Stomach (tissue), 19 donors: ENCODE measurements at places on chromosomes 6 and 20. TPM values are rescaled to one million over a fixed set of nuclear protein-coding genes. Genes with fewer than 3 reads are reported as not detected.

The RNF182 gene
- 0.18 TPM for total RNA-seq

The CLDN20 gene
- not detected for total RNA-seq

The GINS1 gene
- total RNA-seq, result 7.9 TPM

The OPN5 gene
- total RNA-seq, result not detected

The MYMX gene
- not detected for total RNA-seq

The ADAM33 gene
- 143 TPM for total RNA-seq

The PRDM13 gene
- not detected for total RNA-seq

The TMEM181 gene
- total RNA-seq, result 9.9 TPM

The HS3ST5 gene
- total RNA-seq, result not detected

The IP6K3 gene
- 1.1 TPM for total RNA-seq

The SLC17A1 gene
- not detected for total RNA-seq

The RAB44 gene
- 2.5 TPM for total RNA-seq

The HTR1B gene
- total RNA-seq, result 3.5 TPM

The FAM229B gene
- 9.4 TPM for total RNA-seq

The SPTLC3 gene
- total RNA-seq, result 1.9 TPM

The MROH8 gene
- total RNA-seq, result 6.4 TPM

The RALGAPA2 gene
- total RNA-seq, result 159 TPM

The PACSIN1 gene
- not detected for total RNA-seq

The GJA10 gene
- not detected for total RNA-seq

The SCAF8 gene
- 15.8 TPM for total RNA-seq

The MOCS1 gene
- total RNA-seq, result 4.0 TPM

GRCh38 chr20:21684671-21685070 is 20.8 kb upstream of the PAX1 start:
- no peak for DNase-seq

DNA sequence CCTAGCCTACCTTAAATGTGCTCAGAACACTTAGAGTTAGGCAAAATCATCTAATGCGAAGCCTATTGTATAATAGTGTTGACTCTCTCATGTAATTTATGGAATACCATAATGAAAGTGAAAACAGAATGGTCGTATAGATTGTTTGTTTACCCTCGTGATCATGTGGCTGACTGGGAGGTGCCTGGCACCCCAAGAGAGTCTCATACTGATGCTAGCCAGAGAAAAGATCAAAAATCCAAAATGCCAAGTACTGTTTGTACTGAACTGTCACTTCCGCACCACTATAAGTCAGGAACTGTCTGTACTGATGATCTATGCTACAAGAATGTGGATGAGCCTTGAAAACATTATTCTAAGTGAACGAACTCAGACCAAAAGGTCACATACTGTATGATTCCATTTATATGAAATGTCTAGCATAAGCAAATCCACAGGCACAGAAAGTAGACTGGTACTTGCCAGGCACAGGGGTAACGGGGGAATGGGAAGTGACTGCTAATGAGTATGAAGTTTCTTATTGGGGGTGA is 22.4 kb downstream of the ZMYND8 start:
- no peak for DNase-seq

- no peak for DNase-seq
Measured at GRCh38 chr6:106967936-106968555, 6.5 kb downstream of the CD24 start.

- no peak for DNase-seq
Measured at GRCh38 chr20:31496761-31497295, 17.4 kb upstream of the HM13 start.

DNA sequence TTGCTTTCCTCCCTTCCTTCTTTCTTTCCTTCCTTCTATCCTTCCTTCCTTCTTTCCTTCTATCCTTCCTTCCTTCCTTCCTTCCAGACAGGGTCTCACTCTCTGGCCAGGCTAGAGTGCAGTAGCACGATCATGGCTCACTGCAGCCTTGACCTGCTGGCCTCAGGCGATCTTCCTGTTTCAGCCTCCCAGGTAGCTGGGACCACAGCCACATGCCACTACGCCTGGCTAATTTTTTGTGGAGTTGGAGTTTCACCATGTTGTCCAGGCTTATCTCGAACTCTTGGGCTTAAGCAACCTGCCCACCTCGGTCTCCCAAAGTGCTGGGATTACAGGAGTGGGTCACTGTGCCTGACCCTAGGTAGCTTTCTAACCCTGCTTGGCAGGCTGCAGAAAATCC is 12.2 kb upstream of the SEC63 start:
- DNase-seq, result no peak

- no peak for DNase-seq
Measured at GRCh38 chr20:58585753-58586540, 65.1 kb upstream of the STX16 start.

DNA sequence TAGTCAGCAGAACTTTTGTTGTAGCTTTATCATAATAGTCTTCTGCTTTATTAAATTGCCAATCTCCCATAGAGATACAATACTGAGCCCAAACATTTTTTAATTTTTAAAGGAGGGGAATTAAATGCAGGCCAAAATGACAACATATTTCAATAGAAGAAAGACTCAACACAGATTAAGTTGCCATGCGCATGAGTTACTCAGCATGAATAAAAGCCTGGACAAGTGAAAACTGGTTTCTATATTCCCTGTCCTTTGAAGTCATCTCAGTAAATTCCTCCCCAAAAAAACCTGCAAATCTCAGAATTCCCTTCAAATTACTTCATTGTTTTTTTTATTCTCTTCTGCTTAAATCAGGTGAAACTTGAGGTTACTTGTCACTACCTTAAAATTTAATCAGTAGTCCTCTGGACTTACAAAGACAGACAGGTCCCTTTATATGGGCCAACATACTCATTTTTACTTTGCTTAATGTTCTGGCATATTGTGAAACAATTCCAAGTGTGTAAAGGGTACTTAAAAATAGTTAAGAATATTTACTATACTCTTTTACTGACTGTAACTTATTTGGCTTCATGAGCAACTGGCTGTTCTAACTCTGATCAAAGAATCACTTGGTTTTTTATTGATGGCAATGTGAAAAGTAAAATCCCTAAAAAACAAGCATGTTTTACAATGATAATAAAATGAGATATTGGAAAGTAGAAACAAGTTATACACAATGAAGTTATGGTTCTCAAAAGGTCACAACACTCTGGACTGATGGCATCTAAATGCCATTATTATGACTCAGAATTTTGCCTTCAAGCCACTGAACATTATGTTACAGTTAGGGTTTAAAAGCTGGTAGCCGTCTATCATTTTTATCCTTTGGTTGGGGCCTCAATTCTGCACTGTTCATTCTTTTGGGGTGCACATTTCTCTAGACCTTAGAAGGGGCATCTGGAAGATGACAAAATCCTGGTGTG is 49.9 kb upstream of the COL21A1 start:
- no peak for DNase-seq

- DNase-seq, result no peak
Measured at GRCh38 chr6:130720076-130720715, 107.0 kb upstream of the SMLR1 start.

DNA sequence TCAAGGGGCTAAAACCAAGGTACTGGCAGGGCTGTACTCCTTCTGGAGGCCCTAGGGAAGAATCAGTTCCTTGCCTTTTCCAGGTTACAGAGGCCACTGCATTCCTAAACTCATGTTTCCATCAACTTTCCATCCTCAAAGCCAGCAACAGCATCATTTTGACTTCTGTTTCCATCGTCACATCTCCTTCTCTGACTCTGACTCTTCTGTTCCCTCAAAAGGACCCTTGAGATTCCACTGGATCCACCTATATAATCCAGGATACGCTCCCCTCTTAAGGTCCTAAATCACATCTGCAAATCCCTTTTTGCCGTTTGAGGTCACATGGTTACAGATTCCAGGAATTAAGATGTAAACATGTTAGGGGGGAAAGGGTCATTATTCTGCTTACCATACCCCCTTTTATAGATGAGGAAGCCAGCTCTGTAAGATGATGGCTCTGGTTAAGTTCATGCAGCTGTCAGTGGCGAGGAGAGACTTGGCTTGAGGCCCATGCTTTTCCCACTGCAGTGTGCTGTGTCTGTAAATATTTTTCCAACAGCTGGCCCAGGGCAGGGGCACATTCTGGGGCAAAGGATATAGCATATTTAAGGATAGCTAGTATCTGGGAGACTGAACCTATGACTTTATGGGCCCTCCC is 114.6 kb downstream of the TNFRSF21 start:
- DNase-seq, result no peak

DNA sequence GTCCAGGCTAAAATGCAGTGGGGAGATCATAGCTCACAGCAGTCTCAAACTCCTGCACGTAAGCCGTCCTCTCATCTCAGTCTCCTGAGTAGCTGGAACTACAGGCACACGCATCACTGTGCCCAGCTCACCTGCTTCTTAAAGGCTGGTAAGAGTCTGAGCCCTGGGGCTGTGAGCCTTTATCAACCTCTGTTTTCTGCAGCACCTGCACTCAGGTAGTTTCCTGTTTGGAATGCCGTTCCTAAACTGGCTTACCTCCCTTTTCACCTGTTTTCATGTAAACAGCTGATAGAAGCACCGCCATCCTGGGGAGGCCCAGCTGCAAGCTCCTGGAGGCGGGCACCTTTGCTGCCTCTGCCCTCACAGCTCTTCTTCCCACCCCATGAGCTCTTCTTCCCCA is 45.4 kb downstream of the SLC24A3 start:
- DNase-seq, result no peak

DNA sequence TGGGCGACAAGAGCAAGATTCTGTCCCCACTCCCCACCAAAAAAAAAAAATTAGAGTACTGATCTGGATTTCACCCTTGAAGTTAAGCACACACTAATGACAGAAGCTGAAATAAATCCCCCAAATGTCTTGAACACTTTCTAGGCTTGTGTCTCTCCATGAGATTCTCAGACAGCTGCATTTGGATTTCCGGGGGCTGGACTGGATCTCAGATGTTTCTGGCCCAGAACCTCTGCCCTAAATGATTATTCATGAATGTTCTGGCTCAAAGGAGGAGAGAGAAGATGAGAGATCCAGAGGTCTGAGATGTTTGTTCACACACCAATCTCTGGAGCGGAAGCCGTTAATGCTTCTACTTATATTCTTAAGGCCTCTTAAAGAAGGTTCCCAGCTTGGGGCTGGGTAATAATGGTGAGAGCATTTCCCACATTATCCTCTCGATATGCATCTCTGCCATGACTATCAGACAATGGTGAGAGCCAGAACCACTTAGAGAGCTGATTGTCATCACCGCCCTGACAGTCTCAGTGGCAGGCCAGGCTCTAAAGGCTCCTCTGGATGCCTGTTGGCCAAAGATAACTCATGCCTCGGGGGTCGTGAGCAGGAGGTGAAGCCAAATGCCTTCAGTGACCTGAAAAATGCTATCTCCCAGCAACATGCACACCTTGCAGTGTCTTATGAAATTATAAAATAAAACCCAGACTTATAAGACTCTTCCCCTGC is 127.9 kb upstream of the AGPAT4 start:
- DNase-seq, result no peak

DNA sequence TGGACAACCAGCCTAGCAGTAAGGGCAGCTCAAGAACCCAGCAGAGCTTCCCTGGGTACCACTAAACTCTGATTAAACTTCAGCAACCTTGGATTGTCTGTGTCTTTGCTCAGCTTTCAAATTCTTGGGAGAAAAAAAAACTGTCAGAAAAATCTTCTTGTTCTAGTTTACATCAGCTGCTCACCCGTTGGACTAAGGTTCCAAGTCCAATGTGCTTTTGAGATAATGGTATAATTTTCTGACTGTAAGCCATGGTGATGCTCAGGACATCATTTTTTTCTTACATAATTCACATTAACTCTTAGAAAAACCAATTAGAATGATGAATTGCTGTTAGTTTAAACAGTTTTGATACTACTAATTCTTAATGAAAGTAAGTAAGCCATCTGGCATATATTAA is 145.8 kb downstream of the COL9A1 start:
- no peak for DNase-seq

DNA sequence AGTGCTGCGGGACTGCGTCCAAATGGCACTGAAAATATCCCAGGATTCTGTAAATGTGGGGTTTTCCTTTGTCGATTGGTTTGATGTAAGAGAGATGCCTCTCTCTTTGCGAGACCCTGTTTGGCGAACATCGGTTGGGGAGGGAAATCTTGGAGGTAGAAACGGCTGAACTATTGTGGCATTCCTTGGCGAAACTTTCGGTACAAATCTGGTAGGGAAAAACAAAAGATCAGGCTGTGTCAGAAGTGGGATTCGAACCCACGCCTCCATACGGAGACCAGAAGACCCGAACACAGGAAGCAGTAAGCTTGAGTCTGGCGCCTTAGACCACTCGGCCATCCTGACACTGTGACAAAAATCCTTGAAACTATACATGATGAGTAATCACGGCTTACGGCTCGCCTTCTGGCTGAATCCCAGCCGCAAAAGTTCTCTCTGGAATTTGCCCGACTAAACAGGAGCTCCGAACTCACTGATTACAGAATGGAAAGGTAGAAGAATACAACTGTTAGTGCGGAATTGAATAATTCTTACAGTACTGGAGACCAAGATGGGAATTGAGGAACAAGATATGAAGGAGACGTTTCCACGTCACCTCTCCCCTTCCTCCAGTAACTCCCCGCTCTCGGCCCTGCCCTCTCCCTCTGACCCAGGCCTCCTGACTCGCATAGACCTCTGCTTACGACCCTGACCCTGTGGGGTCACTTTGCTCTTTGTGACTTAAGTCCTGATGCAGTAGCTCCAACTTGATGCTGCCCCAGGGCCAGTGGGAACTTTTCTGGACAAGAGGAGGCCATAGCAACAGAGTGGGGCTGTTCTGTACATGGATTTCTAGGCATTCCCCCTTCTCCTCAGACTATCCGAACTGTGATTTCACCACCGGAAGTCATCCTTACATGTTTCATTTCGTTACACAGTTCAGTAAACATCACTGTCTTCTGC is 132.8 kb upstream of the ZNF184 start:
- no peak for DNase-seq

DNA sequence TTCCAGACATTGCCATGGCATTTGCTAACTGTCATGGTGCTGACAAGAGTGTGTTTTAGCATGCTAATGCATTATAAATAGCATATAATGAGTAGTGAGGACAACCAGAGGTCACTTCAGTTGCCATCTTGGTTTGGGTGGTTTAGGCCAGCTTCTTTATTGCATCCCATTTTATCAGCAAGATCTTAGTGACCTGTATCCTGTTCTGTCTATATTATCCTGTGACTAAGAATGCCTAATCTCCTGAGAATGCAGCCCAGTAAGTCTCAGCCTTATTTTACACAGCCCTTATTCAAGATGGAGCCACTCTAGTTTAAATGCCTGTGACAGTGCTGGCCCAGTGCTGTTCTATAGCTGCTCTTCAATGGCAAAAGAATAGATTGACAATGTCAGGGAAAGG is 781.0 kb upstream of the ADGRB3 start:
- DNase-seq, result no peak

GRCh38 chr20:47454298-47455132 is 47.2 kb upstream of the NCOA3 start:
- no peak for DNase-seq

GRCh38 chr6:15969236-15969778 is 159.6 kb upstream of the MYLIP start:
- DNase-seq, result no peak

DNA sequence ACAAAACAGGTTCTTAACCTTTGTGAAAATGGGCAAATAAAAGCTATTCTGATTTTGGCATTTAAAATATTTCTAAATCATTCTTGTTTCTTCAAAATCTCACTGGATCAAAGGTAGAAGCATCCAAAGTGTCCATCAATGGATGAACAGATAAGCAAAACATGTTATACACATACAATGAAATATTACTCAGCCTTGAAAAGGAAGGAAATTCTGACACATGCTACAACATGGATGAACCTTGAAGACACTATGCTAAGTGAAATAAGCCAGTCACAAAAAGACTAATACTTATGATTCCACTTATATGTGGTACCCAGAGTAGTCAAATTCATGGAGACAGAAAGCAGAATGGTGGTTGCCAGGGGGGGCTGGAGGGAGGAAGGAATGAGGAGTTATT is 45.9 kb downstream of the SNX14 start:
- no peak for DNase-seq
